ENCODE measurements at places on chromosomes 5 and 9. TPM values are rescaled to one million over a fixed set of nuclear protein-coding genes. Genes with fewer than 3 reads are reported as not detected.

GRCh38 chr5:115096034-115096769, 73.5 kb downstream of the TRIM36 start:
- H3K27ac ChIP-seq: no peak overlapping the region
- DNase-seq: no peak
- peaks cover 3% of the 10 kb centered on the region for H3K36me3 ChIP-seq
- no peak overlapping the region for H3K4me3 ChIP-seq
- peaks cover 34% of the 10 kb centered on the region for H3K27me3 ChIP-seq

GRCh38 chr5:51392689-51393199, 9.5 kb downstream of the ISL1 start:
- no peak overlapping the region for H3K4me3 ChIP-seq
- H3K36me3 ChIP-seq: peaks cover 5% of the 10 kb centered on the region
- DNase-seq: no peak
- no peak overlapping the region for H3K27ac ChIP-seq

DNA sequence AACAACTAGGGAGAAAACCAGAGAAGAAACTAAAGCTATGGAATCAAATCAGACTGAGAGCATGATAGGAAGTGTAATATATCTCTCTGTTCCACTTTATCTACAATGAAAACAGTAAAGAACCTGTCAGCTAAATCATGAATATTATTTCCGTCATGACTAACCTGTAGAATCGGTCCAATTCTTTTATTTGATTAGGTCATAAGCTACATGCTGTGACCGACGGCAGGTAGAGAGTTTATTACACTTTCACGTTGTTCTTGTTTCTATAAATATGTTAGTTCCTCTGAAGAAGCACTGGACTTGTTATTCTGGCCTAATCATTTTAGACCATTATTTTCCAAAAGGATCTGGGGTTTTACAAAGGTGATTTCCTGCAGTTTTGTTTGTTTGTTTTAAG, 91.1 kb downstream of the DMRTA1 start:
- DNase-seq: no peak
- no peaks in the 10 kb centered on the region for H3K4me1 ChIP-seq
- H3K27me3 ChIP-seq: no peaks in the 10 kb centered on the region
- H3K27ac ChIP-seq: no peak overlapping the region
- no peaks in the 10 kb centered on the region for H3K36me3 ChIP-seq
- no peak overlapping the region for H3K4me3 ChIP-seq

DNA sequence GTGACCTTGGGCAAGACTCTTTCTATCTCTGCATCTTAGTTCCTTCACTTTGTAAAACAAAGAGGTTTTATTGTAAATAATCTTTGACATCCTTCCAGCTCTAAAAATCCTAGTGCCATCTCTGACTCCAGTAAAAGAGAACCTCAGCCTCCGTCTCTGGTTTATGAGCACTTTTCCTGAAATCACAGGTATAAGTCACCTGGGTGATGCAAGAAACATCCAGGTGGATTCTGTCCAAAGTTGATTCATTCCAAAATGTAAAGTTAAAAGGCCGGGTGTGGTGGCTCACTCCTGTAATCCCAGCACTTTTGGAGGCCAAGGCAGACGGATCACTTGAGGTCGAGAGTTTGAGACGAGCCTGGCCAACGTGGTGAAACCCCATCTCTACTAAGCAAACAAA, 21.1 kb upstream of the UBAP2 start:
- no peaks in the 10 kb centered on the region for H3K36me3 ChIP-seq
- no peaks in the 10 kb centered on the region for H3K27me3 ChIP-seq
- DNase-seq: no peak
- H3K4me3 ChIP-seq: no peak overlapping the region
- no peak overlapping the region for H3K27ac ChIP-seq

DNA sequence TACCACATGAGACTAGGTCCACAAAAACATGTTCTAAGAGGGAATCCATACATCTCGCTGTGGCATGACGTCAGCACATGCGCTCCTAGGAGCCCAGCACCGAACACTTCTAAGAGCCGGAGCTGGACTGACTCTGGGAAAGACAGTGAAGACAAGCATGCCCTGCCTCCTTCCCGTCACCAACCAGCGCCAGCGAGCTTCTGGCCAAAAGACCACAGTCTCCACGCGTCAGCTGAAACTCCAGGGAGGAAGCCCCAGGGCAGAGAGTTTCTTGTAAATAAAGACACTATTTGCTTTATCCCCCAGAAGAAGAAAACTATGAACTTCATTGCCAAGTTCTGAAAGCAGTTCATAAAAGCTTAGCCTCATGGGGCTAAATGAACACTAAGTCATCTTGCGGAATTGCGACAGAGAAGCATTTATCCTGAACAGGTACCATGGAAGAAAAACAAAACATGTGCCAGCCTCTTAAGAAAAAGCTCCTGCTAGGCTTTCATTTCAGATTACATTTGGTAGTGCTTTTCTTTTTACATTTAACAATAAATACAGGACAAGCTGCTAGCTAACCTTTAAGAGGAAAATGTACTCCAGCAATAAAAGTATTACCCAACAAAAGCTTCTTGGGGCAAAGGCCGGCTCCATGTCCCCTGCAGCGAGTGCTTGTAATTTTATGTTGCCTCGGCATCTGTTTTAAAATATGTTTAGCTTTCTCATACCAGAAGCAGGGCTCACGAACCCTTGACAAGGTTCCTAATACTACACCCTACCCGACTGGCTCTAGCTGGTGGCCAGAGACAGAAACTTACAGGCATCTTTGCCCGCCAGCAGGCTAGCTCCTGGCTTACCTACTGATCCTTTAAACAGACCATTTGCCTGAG, 96.5 kb downstream of the PRRT1B start:
- H3K27ac ChIP-seq: peak overlapping the region; percentile 94
- H3K4me3 ChIP-seq: peak overlapping the region; percentile 66
- no peaks in the 10 kb centered on the region for H3K27me3 ChIP-seq
- DNase-seq: no peak
- peaks cover 3% of the 10 kb centered on the region for H3K36me3 ChIP-seq

Gene DIPK1B
- total RNA-seq: 3.2 TPM

GRCh38 chr9:69633716-69634115, 38.5 kb downstream of the APBA1 start:
- DNase-seq: no peak
- H3K4me1 ChIP-seq: no peaks in the 10 kb centered on the region
- H3K4me3 ChIP-seq: no peak overlapping the region
- no peak overlapping the region for H3K27ac ChIP-seq

Gene GADD45G
- 14.3 TPM for total RNA-seq

DNA sequence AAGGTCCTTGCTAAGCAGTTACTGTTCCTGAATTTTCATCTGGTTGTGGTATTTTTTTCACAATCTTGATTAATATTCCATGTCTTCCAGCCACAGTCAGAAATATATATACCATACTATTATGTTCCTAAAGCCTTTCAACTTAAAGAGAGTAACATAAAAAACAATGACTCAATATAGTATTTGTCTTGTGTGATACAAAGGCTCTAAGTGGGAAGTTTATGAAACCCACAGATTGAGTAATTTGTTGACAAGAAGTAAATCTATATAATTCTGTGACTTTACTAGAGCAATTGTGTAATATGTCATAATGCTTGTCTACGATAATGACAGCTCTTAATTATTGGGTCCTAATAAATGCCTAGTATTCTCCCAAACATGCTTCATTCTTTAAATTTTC, 509.4 kb downstream of the ISL1 start:
- H3K27ac ChIP-seq: no peak overlapping the region
- no peaks in the 10 kb centered on the region for H3K27me3 ChIP-seq
- no peaks in the 10 kb centered on the region for H3K4me1 ChIP-seq
- H3K36me3 ChIP-seq: no peaks in the 10 kb centered on the region
- no peak overlapping the region for H3K4me3 ChIP-seq
- DNase-seq: no peak

GRCh38 chr5:9596824-9597223, 33.3 kb downstream of the TAS2R1 start:
- no peak overlapping the region for H3K4me3 ChIP-seq
- no peak overlapping the region for H3K27ac ChIP-seq
- H3K4me1 ChIP-seq: no peaks in the 10 kb centered on the region

GRCh38 chr9:121751686-121752445, 100.4 kb downstream of the DAB2IP start:
- H3K4me1 ChIP-seq: peaks cover 7% of the 10 kb centered on the region
- H3K27ac ChIP-seq: no peak overlapping the region
- no peak for DNase-seq

DNA sequence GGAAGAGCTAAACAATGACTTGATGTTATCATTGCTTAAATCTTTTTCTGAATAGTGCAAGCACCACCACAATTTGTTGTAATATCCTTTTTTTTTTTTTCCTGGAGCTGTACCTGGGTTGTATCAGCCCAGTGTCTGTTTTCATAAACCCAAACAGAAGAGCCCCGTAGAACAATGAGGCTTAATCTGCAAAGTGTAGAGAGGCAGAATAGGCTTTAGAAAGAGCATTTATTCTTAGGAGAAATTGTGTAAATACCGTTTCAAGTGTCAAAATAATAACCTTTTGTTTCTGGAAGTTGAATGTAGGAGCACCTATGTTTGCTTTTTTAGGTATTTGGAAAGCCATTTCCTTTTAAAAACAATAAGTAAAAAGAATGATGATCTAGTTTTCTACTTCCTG, 26.4 kb downstream of the RGS7BP start:
- DNase-seq: no peak
- H3K4me1 ChIP-seq: no peaks in the 10 kb centered on the region
- H3K27me3 ChIP-seq: peaks cover 5% of the 10 kb centered on the region
- H3K36me3 ChIP-seq: no peaks in the 10 kb centered on the region
- H3K27ac ChIP-seq: no peak overlapping the region

Gene HRH2
- total RNA-seq: 4.9 TPM

DNA sequence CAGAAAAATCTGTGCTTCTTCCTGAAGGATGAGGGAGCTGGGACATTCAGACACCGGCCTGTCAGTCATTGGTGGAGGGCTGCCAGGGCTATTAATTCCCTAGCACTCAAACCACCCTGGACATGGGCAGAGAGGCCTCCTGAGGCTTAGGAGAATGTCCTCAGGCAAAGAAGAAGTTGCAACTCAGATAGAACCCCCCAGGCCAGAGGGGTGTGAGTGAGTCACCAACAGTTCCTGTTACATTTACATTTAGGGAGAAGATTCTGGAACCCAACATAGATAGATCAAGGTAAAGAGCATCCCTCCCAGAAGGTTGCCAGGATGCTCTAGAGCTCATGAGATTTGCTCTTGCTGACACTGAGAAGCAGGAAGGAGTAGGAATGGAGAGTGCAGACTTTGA, 29.2 kb upstream of the SYK start:
- H3K27me3 ChIP-seq: peaks cover 32% of the 10 kb centered on the region
- H3K36me3 ChIP-seq: peaks cover 3% of the 10 kb centered on the region
- no peaks in the 10 kb centered on the region for H3K4me1 ChIP-seq
- H3K4me3 ChIP-seq: no peak overlapping the region
- no peak for DNase-seq

DNA sequence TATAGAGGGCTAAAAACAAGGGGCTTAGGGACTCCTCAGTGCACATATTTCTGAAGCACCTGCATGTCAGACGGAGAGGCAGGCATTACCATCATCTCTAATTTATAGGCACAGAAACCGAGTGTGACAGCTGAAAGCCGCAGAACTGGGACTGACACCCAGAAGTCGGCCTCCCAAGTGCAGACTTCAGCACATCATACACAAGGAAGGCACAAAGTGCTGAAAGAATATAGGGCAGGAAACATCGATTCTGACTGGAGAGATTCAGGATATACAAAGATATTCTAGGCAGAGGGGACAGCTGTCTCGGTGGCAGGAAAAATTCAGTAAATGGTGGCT, 11.2 kb downstream of the MRPS27 start:
- peak overlapping the region; percentile 90 for H3K4me3 ChIP-seq
- H3K4me1 ChIP-seq: peaks cover 17% of the 10 kb centered on the region
- H3K36me3 ChIP-seq: peaks cover 7% of the 10 kb centered on the region
- no peak for DNase-seq
- H3K27ac ChIP-seq: peak overlapping the region; percentile 94

Gene DND1
- total RNA-seq: 1.9 TPM
